Cerebellum (tissue), 4 donors: ENCODE measurements at places on chromosomes 6 and 20. TPM values are rescaled to one million over a fixed set of nuclear protein-coding genes. Genes with fewer than 3 reads are reported as not detected.

DNA sequence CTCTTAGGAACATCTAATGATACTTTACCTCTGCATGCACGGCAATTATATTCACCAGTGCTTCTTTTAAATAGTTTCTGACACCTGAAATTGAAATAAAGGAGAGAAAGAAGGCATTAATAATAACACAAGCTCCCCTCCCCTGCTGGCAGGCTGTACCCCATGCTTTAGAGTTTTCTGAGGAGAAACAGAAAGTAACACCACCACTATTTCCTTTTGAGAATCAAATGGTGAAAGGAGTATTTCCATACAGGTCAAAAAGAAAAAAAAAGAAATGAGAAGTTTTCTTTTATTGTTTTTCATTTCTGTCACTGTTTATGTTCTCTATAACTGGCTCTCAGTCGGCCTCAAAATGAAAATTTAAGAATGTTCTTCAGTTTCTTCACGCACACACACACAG, 108.1 kb downstream of the IRF4 start:
- no peak for DNase-seq

DNA sequence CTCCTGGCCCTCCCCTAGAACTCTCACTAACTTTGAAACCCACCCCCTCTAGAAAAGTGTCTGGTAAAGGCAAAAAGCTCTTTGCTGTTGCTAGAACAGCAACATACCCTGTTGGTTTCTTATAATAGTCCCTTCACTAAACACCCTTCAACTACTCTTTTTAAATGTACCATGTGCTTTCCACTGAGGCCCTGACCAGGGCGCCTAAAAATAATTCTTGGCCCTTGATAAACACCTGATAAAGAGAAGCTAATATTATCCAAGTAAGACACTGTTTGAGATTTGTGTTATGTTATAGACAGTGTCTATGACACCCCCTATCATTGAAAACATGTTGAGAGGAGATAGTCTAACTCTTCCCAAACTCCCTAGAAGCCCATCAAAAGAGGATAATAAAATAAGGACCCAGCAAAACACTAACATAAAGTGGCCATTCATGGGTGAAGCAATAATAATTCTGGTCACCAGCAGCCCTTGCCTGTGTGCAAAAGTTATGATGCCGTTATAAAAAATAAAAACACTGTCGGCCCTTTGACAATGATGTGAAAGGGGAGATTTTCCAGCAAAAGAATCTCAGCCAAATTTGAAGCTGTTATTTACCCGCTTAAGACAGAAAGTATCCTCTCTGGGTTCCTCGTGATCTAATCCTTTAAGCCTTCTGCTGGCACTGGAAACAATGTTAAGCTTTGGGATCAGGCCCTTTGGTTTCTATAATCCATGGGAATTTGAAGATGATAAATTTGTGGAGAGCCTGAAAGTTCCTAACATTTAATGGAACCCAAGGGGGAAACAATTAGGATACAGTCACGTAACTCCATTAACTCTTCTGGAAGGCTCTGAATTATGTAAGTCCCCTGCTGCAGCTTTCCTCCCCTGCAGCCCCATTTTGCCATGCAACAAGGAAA, 122.6 kb upstream of the PLCB4 start:
- DNase-seq: no peak

GRCh38 chr6:151627689-151628444, 134.1 kb downstream of the CCDC170 start:
- DNase-seq: no peak

- no peak for DNase-seq
These were observed 248.9 kb downstream of the TPBG start for GRCh38 chr6:82612475-82613039.

The PDYN gene
- total RNA-seq: 0.45 TPM

The POPDC3 gene
- 0.27 TPM for total RNA-seq

- DNase-seq: no peak
These were observed 2.9 kb downstream of the BIRC7 start for GRCh38 chr20:63238514-63239125.

DNA sequence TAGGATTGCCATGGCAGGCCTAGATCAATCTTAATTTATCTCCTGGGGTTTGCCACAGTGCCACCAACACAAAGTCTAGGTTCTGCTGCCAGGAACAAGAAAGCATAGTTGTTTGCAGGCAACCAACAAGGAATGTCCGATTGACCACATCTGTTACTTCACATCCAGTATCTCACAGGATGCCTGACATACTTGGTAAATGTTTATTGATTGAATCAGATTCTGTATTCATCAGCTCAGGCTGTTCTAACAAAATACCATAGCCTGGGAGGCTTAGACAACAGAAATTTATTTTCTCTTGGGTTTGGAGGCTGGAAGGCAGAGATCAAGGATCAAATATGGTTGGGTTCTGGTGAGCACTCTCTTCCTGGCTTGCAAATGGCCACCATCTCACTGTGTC, 26.3 kb upstream of the MC3R start:
- no peak for DNase-seq

DNA sequence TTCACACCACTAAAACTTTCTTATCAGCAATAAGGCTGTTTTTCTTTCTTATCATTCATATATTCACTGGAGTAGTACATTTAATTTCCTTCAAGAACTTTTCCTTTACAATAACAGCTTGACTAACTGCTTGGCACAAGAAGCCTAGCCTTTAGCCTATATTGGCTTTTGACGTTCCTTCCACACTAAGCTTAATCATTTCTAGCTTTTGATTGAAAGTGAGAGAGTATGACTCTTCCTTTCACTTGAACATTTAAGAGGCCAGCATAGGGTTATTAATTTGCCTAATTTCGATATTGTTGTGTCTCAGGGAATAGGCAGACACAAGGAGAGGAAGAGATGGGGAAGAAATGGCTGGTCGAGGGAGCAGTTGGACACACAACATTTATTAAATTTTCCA, 23.6 kb downstream of the THEMIS start:
- DNase-seq: no peak

DNA sequence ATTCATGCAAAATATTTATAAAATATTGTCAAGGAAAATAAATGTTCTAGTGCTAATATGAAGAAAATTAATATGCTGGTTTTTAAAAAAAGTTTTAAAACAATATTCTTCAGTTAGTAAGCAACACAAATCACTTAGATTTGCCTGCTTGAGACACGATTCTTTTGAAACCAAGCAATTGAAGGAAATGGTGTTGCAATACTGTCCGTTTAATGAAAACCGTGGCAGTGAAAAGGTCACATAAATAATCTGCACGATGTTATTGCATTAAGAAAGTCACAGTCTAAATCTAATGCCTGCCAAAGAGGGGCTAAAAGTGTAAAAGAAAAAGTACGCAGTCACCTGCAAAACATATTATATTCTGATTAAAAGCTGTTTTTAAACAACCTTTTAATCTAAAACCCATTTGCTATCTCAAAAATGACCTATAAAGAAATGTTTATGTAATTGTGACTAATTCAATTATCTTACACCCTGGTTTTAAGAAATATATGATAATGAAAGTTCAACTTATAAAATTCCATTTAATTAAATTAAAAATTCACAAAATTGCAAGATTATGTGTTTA, 143.0 kb downstream of the GMDS start:
- no peak for DNase-seq

DNA sequence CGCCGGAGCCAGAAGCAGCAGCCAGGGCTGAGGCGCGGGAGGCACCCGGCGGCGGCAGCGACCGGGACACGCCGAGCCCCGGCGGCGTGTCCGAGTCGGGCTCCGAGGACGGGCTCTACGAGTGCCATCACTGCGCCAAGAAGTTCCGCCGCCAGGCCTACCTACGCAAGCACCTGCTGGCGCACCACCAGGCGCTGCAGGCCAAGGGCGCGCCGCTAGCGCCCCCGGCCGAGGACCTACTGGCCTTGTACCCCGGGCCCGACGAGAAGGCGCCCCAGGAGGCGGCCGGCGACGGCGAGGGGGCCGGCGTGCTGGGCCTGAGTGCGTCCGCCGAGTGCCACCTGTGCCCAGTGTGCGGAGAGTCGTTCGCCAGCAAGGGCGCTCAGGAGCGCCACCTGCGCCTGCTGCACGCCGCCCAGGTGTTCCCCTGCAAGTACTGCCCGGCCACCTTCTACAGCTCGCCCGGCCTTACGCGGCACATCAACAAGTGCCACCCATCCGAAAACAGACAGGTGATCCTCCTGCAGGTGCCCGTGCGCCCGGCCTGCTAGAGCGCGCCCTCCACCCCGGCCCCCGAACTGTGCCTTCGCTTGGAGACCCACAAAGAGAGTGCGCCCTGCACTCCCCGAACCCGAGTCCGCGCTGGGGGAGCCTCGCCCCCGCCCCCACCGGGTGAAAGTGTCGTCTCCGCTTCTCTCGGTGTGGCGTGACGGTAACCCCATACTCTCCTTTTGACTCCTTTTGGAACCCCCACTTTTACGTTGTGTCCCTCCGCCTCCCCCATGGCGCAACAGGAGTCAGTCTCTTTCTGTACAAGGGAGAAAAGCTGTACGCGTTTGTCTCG, 1.6 kb downstream of the INSM1 start:
- DNase-seq: peak; percentile 77

The C6orf15 gene
- total RNA-seq: not detected

- no peak for DNase-seq
These were observed 35.1 kb downstream of the EYS start for GRCh38 chr6:65671922-65672321.

GRCh38 chr6:81933089-81933488, 180.6 kb upstream of the TENT5A start:
- DNase-seq: no peak

DNA sequence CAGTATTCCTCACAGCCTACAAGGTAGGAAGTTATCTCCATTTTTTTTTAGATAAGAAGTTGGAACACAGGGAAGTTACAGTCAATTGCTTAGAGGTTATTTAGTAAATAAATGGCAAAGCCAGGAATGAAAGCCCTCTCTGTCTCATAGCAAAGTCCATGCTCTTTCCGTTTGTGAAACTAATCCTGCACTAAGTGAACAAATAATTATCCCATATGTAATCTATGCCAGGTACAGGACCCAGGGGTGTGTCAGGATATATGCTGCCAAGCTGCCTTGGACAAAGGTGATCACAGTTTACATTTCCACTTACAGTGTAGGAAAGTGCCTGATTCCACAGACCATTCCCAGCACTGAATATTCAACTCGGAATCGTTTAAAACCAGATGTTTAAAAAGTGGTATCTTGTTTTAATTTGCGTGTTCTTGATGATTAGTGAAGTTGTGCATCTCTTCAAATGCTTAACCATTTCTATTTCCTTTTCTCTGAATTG, 13.6 kb upstream of the GMDS start:
- no peak for DNase-seq

The CRISP2 gene
- total RNA-seq: 0.54 TPM

The SIRPA gene
- 8.0 TPM for total RNA-seq

GRCh38 chr20:38196592-38196991, 31.5 kb upstream of the TGM2 start:
- DNase-seq: no peak

- DNase-seq: no peak
These were observed 22.1 kb upstream of the ZNF318 start for GRCh38 chr6:43391440-43392031.

GRCh38 chr20:33229843-33230242, 6.0 kb upstream of the BPIFA1 start:
- no peak for DNase-seq

The ADAT2 gene
- 5.4 TPM for total RNA-seq

DNA sequence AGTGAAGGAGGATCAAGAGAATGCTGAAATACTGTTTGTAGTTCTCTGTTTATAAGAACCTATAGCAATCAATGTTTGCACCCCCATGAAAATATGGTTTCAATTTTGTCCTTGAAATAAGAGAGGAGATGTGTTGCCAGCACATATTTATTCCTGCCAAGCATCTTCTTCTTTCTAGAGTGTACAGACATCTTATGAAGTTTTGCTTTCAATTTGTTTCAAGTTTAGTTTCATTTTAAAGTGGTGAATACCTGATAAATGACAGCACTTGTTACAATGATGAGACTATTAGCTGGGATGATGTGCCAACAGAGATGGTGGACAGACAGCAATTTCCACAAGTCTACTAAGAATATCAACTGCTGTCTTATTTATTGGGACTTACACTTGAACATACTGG, 39.2 kb upstream of the CENPW start:
- no peak for DNase-seq

DNA sequence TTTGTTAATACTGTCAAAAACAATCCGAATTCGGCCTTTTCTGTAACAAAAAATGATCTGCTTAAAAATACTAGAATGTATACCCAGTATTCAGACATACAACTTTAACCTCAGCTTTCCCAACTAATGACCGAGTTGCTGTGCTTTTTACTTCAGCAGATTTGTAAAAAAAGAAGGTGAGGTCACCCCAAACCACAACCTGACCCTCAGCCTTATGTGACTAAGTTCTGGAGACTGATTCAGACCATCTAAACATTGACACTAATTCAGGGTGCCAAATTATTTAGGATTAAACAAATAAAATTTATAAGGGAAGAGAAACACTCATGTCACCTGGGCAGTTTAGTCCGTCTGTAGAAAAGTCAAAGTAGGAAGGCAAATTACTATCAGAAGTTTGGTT, 7.7 kb downstream of the CCN6 start:
- DNase-seq: no peak

DNA sequence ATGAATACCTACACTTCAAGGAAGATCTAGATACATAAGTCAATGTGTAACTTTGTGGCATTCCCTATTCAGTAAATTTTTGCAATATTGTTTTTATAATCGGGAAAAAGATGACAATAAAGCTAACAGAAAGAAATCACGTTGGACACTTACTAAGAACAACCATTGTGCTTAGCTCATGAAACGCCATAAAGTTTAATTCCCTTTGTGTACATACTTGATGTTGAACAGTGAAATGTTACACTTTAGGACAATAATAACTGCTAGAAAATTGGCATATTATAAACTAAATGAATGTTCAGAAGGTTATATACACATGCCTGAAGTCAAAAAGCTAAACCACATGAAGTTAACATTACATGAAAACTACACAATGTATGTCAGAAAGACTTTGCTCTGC, 153.2 kb downstream of the TASP1 start:
- no peak for DNase-seq
